ENCODE measurements at places on chromosomes 6 and 20.

- no peak overlapping the region for H3K4me3 ChIP-seq
- no peaks in the 10 kb centered on the region for H3K27me3 ChIP-seq
- H3K36me3 ChIP-seq: no peaks in the 10 kb centered on the region
- no peaks in the 10 kb centered on the region for H3K4me1 ChIP-seq
- H3K27ac ChIP-seq: no peak overlapping the region
- no peak for DNase-seq
Measured at GRCh38 chr20:54345301-54345724, 130.1 kb upstream of the DOK5 start.

DNA sequence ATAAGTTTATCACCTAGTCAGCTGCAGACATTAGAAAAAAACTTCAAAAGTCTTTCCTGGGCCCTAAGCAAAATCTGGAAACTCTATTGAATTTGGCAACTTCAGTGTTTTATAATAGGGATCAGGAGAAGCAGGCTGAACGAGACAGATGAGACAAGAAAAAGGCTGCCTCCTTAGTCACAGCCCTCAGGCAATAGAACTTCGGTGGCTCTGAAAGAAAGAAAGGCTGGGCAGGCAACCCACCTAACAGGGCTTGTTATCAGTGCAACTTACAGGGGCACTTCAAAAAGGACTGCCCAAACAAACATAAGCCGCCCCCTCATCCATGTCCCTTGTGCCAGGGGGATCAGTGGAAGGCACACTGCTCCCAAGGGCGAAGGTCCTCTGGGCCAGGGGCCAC lies 657.9 kb upstream of the HS3ST5 start:
- H3K4me3 ChIP-seq: no peak overlapping the region
- no peak for DNase-seq
- no peaks in the 10 kb centered on the region for H3K27me3 ChIP-seq
- H3K27ac ChIP-seq: no peak overlapping the region

DNA sequence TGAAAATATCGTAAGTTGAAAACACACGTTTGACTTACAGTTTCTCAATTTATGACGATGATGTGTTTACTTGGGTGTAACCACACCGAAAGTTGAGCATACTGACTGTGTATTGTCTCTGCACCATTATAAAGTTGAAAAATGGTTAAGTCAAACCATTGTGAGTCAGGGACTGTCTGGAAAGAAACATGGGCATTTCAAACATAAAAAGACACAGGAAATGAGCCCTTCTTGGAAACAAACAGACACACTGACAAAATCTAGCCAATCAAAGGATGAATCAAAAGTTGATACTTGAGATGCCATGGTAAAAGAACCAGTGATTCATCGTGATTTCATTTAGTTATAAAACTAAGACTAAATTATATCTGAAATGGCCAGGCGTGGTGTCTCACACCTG lies 5.3 kb downstream of the POPDC3 start:
- no peak overlapping the region for H3K27ac ChIP-seq
- no peaks in the 10 kb centered on the region for H3K36me3 ChIP-seq
- no peak for DNase-seq
- no peak overlapping the region for H3K4me3 ChIP-seq
- no peaks in the 10 kb centered on the region for H3K27me3 ChIP-seq

- no peak overlapping the region for H3K4me3 ChIP-seq
- peak; percentile 41 for DNase-seq
- H3K4me1 ChIP-seq: peaks cover 18% of the 10 kb centered on the region
- no peaks in the 10 kb centered on the region for H3K36me3 ChIP-seq
- H3K27ac ChIP-seq: peak overlapping the region; percentile 13
Measured at GRCh38 chr6:38876475-38876874, 161.4 kb downstream of the DNAH8 start.

DNA sequence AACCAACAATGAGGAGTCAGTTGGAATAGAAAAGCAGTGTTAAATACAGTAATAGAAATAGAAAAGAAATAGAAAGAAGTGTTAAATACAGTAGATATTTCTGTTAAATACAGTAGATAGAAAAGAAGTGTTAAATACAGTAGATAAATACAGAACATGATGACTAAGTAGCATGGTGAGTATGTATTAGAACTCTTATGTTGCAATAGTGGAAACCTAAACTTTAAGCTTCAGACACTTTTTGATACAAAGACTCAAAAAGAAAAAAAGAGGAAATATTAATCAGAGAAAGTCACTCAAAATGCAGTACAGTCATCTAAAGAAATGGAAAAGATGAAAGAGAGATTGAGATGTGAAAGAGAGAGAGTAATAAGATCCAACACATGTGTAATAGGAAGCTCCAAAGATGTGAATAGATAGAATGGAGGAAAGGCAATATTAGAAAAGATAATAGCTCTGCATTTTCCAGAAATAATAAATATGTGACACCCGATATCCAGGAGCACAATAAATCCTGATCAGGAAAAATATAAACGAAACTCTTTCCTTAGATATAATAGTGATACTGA lies 131.5 kb upstream of the KCNK16 start:
- no peaks in the 10 kb centered on the region for H3K4me1 ChIP-seq
- H3K4me3 ChIP-seq: no peak overlapping the region
- no peaks in the 10 kb centered on the region for H3K27me3 ChIP-seq
- no peak for DNase-seq
- no peak overlapping the region for H3K27ac ChIP-seq

GRCh38 chr20:63319164-63320040 lies 26.4 kb downstream of the COL20A1 start:
- H3K36me3 ChIP-seq: no peaks in the 10 kb centered on the region
- no peak for DNase-seq
- no peaks in the 10 kb centered on the region for H3K27me3 ChIP-seq
- no peak overlapping the region for H3K4me3 ChIP-seq
- H3K4me1 ChIP-seq: no peaks in the 10 kb centered on the region

- no peak overlapping the region for H3K27ac ChIP-seq
- no peak overlapping the region for H3K4me3 ChIP-seq
- no peaks in the 10 kb centered on the region for H3K27me3 ChIP-seq
- H3K4me1 ChIP-seq: no peaks in the 10 kb centered on the region
- H3K36me3 ChIP-seq: no peaks in the 10 kb centered on the region
Measured at GRCh38 chr6:80540700-80541099, 434.2 kb downstream of the BCKDHB start.

DNA sequence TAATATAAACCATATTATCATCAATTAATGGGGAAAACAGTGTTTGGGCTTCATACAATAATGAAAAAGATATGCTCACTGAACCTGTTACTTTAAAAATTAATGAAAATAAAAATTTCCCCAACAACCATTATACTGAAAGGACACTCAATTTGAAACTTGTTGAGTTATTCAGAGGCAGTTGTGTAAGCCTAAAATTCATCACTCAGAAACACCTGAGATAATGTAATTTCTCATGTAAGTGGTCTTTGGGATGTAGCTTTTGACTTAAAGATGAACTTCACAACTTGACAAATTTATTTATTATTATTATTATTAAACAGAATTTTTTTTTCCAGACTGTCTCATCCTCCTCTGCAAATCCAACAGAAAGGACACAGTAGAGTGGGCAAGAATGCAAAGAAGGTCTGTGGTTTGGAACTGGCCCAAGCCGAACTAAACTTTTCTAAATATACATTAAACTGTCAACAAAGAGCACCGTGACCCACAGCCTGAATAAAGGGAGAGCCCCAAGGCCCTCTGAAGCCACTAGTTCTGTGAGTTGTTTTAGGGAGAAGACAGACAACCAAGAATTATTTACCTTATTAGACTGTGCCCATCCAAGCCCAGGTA lies 32.2 kb upstream of the HEY2 start:
- H3K4me1 ChIP-seq: no peaks in the 10 kb centered on the region
- H3K27me3 ChIP-seq: no peaks in the 10 kb centered on the region
- no peaks in the 10 kb centered on the region for H3K36me3 ChIP-seq
- H3K27ac ChIP-seq: no peak overlapping the region
- no peak for DNase-seq

- DNase-seq: no peak
- H3K27me3 ChIP-seq: peaks cover 4% of the 10 kb centered on the region
- no peak overlapping the region for H3K27ac ChIP-seq
- no peak overlapping the region for H3K4me3 ChIP-seq
- no peaks in the 10 kb centered on the region for H3K36me3 ChIP-seq
- H3K4me1 ChIP-seq: peaks cover 11% of the 10 kb centered on the region
Measured at GRCh38 chr6:149075616-149076354, 241.7 kb upstream of the TAB2 start.

DNA sequence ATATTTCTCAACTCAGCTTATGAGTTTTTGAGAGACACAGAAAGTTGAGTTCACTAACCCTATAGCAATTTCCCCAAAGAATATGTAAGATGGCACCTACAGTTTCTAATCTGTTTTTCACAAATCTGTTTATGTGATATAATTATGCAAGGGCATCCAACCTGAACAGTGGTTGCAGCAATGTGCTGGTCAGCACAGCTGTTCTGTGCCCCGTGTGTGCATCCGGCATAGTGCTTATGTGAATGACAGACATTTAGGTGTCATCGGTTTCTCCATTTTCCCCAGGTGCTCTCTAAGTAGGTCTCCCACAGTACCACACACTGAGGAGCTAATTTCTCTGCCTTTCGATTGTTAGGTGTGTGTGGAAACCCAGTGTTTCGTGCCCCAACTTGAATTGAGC lies 7.7 kb upstream of the BACH2 start:
- DNase-seq: no peak
- H3K36me3 ChIP-seq: no peaks in the 10 kb centered on the region
- H3K27ac ChIP-seq: no peak overlapping the region
- H3K4me1 ChIP-seq: peaks cover 3% of the 10 kb centered on the region
- no peaks in the 10 kb centered on the region for H3K27me3 ChIP-seq

- H3K4me1 ChIP-seq: no peaks in the 10 kb centered on the region
- H3K36me3 ChIP-seq: no peaks in the 10 kb centered on the region
- H3K27ac ChIP-seq: no peak overlapping the region
- no peaks in the 10 kb centered on the region for H3K27me3 ChIP-seq
- H3K4me3 ChIP-seq: no peak overlapping the region
- DNase-seq: no peak
Measured at GRCh38 chr20:21968486-21968885, 263.0 kb downstream of the PAX1 start.

GRCh38 chr6:166959911-166960608 lies 3.7 kb upstream of the RNASET2 start:
- peaks cover 30% of the 10 kb centered on the region for H3K4me1 ChIP-seq
- H3K27me3 ChIP-seq: no peaks in the 10 kb centered on the region
- H3K27ac ChIP-seq: peak overlapping the region; percentile 55
- H3K4me3 ChIP-seq: peak overlapping the region; percentile 38
- no peak for DNase-seq
- no peaks in the 10 kb centered on the region for H3K36me3 ChIP-seq

DNA sequence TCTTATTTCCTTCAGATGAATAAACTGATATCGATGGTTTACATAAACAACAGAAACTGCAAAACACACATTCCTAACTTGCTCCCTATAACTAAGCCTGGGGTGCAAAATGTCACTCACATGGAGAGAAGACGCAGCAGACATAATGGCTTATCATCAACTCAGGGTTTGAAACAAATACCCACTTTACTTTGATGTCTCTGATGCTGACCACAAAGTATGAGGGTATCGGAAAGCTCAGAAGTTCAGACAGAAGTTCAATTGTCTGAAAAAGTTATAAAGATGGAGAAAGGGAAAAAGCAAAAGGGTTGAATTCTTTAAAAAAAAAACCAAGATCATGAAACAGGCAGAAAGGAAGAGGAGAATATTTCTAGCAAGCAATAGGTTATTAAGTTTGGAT lies 102.7 kb downstream of the FOXC1 start:
- no peak overlapping the region for H3K27ac ChIP-seq
- DNase-seq: no peak
- H3K27me3 ChIP-seq: no peaks in the 10 kb centered on the region
- no peaks in the 10 kb centered on the region for H3K4me1 ChIP-seq
- H3K36me3 ChIP-seq: no peaks in the 10 kb centered on the region

GRCh38 chr6:14290041-14290771 lies 172.6 kb downstream of the CD83 start:
- H3K4me3 ChIP-seq: no peak overlapping the region
- H3K27ac ChIP-seq: no peak overlapping the region
- H3K27me3 ChIP-seq: no peaks in the 10 kb centered on the region
- H3K4me1 ChIP-seq: no peaks in the 10 kb centered on the region

- no peak overlapping the region for H3K27ac ChIP-seq
- no peaks in the 10 kb centered on the region for H3K27me3 ChIP-seq
- H3K4me3 ChIP-seq: no peak overlapping the region
Measured at GRCh38 chr6:157184202-157185015, 138.9 kb downstream of the TMEM242 start.

DNA sequence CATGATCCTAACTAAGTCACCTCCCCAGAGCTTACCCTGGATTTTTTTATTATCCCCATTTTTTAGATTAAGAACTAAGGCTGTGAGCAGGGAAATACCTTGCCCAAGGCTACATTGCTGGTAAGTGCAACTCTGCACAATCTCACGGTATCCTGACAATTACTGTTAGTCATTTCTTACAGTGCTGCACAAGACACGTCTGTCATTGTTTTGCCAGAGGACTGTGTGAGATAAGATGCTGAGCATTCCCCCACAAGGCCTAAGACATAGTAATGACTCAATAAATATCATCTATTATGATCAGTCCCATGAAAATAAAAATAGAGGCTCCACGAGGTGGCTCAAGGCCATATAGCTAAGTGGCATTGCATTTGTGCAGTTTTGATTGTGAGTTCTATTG lies 21.0 kb downstream of the PFDN4 start:
- no peak overlapping the region for H3K4me3 ChIP-seq
- H3K27ac ChIP-seq: no peak overlapping the region
- DNase-seq: no peak

- H3K4me3 ChIP-seq: no peak overlapping the region
- H3K4me1 ChIP-seq: peaks cover 24% of the 10 kb centered on the region
- no peak overlapping the region for H3K27ac ChIP-seq
- no peaks in the 10 kb centered on the region for H3K36me3 ChIP-seq
- no peaks in the 10 kb centered on the region for H3K27me3 ChIP-seq
- no peak for DNase-seq
Measured at GRCh38 chr20:36591281-36591680, 14.3 kb upstream of the RAB5IF start.

GRCh38 chr20:48686238-48687116 lies 141.3 kb downstream of the PREX1 start:
- H3K27ac ChIP-seq: no peak overlapping the region
- DNase-seq: no peak
- no peak overlapping the region for H3K4me3 ChIP-seq
- H3K4me1 ChIP-seq: peaks cover 19% of the 10 kb centered on the region
- H3K27me3 ChIP-seq: no peaks in the 10 kb centered on the region

- no peaks in the 10 kb centered on the region for H3K36me3 ChIP-seq
- H3K4me1 ChIP-seq: no peaks in the 10 kb centered on the region
- H3K27ac ChIP-seq: no peak overlapping the region
- H3K27me3 ChIP-seq: no peaks in the 10 kb centered on the region
Measured at GRCh38 chr20:10419550-10420133, 14.4 kb downstream of the MKKS start.

GRCh38 chr6:1910621-1911407 lies 301.1 kb downstream of the FOXC1 start:
- no peaks in the 10 kb centered on the region for H3K27me3 ChIP-seq
- no peaks in the 10 kb centered on the region for H3K36me3 ChIP-seq
- DNase-seq: no peak
- no peak overlapping the region for H3K27ac ChIP-seq
- H3K4me1 ChIP-seq: no peaks in the 10 kb centered on the region

All from CD8-positive, alpha-beta memory T cell (primary cell).